ENCODE measurements at places on chromosomes 2 and 18. TPM values are rescaled to one million over a fixed set of nuclear protein-coding genes. Genes with fewer than 3 reads are reported as not detected.
A peak's percentile ranks its signal among the peaks of the same experiment; 100 is the strongest.

DNA sequence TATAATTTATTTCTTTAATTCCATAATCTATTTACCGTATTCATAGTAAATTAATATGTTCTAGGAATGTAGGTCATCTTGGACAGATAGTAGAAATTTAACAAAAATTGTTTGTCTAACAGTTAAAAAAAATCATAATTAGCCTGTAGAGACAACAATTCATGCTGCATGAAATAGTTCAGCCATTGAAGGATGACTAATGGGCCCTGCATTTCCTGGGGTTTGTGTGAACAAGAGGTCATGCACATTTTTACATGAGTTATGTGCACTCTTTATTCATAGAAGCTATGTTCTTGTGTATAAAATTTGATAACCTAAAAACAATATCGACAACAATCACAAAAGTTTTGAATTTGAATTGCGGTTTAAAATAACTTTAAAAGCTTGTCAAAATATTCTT is 1663.6 kb downstream of the SUCLG1 start:
- DNase-seq, result no peak

DNA sequence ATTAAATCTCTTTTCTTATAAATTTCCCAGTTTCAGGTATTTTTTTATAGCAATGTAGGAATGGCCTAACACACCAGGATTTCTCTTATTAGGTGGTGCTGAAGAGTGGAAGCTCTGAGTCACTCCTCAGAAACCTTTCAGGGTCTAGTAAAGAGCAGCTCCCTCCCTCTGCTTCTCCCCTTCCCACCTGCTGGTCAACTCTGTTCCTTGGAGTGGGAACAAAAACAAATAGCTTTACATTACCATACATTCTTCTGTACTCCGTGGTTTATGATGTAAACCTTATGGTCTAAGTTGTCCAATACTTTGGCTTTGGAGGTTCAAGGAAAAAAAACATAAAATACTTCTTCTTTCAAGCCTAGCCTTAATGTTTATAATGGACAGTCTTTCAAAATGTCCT is 2.7 kb upstream of the IL1R1 start:
- no peak for DNase-seq

DNA sequence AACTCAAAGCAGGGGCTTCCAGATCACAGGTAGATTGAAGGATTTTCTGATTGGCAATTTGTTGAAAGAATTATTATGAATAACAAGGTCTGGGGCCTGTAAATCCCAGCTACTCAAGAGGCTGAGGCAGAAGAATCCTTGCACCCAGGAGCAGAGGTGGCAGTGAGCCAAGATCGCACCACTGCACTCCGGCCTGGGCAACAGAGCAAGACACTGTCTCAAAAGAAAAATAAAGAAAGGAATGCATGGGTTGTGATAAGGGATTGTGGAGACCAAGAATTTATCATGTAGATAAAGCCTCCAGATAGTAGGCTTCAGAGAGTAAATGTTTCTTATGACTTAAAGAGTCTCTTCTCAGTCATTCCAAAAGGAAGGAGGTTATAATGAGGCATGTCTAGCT is 35.8 kb upstream of the DYNAP start:
- no peak for DNase-seq

- no peak for DNase-seq
Measured at GRCh38 chr2:150124739-150125138, 362.7 kb downstream of the RND3 start.

GRCh38 chr2:172972005-172972619 is 103.5 kb upstream of the MAP3K20 start:
- no peak for DNase-seq

DNA sequence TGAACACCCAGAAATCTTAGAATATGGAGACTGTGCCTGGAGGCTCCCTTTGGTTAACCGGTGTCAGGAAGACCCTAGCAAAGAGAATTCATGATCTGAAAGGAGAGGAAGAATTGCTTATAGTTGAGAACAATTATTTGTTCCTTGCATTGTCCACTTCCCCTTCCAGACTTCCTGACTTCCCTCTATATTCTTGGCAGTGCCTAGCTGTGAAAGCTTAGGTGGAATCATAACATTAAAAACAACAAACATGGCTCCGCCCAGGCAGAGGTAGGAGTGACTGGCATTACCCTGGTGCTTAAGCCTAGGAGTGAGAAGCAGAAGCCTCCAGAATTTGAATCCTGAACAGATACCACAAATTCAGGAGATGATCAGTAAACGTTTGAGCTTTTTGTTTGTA is 1.9 kb downstream of the TTL start:
- DNase-seq, result no peak

DNA sequence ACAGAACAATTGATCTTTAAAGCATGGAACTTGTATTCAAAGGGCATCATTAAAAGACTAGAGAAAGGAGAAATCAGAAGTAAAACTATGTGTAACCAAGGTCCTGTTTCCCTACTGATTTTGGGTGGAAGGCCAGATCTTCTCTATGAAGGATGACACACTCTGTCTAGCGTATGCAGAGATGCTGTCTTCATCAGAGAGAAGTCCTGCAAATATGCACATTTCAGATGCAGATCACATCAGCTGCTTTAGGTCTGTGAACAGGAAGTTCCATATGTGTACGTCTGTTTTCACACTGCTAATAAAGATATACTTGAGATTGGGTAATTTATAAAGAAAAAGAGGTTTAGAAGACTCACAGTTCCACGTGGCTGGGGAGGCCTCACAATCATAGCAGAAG is 857.3 kb downstream of the CNTNAP5 start:
- no peak for DNase-seq

GRCh38 chr2:150234787-150235446 is 252.6 kb downstream of the RND3 start:
- DNase-seq, result peak; percentile 91

GRCh38 chr2:234885118-234885517 is 66.7 kb upstream of the SH3BP4 start:
- no peak for DNase-seq

Gene ELAC1
- 3.5 TPM for total RNA-seq

Gene EMILIN2
- total RNA-seq, result 37.6 TPM

Gene TNFRSF11A
- 3.0 TPM for total RNA-seq

Gene CCNT2
- total RNA-seq, result 55.0 TPM

DNA sequence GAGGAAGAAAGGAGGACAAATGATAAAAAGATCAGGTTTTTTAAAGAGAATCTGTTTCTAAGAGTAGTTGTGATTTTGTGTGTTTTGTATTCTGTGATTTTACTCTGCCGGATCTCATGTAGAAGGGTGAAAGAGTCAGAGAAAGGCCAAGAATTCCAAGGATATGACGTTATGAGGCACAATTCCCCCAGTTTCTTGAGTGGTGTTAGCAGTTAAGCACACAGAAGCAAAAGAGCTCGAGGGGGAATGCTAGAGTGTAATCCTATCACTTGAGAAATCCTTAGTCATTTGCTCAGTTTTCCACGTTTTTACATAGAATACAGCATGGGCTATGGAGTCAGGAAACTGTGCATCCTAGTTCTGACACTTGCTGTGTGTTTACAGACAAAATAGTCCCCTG is 34.8 kb downstream of the METTL4 start:
- DNase-seq, result peak; percentile 27

- no peak for DNase-seq
Measured at GRCh38 chr2:215619022-215619958, 183.4 kb upstream of the FN1 start.

DNA sequence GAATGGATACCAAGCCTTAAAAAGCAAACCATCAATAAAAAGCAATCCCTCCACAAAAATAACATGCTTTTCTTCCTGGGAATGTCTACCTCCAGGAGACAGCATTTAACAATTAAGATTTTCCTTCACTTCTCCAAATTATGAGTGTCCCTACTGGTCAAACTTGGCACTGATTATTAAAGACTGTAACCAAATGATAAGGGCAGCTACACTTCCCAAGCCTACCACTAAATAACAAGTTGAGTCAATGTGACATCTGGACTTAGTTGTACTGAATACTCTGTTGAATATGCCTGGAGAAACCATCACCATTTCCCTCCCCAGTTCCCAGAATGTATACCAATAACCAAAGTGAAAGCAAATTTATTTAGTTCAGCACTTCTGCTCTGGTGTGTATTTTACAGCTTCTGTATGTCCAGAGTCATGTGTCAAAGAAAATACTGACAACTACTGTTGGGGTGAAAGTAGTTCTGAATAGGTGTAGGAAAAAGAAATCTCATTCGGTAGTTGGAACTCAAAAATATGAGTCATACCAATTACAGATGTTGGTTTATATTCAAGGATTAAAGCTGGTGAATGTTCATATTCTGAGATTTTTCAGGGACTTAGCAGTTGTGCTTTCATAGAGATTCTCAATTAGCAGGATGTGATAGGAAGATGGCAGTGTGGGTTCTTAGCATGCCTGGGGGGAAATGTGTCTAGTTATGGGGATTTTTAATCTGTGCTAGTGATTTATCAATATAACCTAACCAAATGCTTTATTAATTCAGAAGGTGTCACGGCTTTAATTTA is 1291.6 kb upstream of the GYPC start:
- no peak for DNase-seq

- no peak for DNase-seq
Measured at GRCh38 chr2:104787298-104788065, 66.4 kb upstream of the POU3F3 start.

DNA sequence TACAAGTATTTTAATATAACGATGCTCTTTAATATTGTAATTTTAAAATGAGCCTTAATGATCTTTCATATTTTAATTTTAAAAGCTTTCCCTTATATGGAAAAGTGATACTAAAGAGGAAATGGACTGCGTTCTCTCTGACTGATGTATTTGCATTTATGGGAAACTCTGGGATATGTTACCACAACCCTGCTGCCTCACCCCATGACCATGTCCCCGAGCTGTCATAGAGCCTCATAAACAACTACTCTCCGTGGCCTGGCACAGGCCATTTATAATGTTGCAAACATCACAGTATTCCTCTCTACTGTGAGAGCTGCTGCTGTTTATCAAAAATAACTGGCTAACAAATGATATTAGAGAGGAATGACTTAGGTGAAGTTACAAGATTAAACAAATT is 75.8 kb upstream of the SEC11C start:
- DNase-seq, result no peak

DNA sequence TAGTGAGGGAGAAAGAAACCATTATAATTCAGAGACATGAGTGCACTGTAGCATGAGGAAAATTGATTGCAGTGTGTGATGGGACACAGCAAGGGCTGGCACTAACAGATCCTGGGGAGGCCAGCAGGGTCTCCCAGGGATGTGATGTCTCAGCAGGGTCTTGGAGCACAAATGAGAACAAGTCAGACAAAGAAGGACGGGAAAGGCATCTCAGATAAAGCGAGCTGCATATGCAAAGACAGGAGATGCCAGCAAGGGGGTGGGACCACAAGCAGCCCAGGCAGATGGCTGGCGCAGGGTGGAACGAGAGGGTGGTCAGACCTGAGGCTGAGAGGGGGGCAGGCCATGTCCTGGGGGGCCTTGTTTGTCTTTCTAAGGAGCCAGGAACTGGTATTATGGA is 102.6 kb upstream of the DLX2 start:
- no peak for DNase-seq

DNA sequence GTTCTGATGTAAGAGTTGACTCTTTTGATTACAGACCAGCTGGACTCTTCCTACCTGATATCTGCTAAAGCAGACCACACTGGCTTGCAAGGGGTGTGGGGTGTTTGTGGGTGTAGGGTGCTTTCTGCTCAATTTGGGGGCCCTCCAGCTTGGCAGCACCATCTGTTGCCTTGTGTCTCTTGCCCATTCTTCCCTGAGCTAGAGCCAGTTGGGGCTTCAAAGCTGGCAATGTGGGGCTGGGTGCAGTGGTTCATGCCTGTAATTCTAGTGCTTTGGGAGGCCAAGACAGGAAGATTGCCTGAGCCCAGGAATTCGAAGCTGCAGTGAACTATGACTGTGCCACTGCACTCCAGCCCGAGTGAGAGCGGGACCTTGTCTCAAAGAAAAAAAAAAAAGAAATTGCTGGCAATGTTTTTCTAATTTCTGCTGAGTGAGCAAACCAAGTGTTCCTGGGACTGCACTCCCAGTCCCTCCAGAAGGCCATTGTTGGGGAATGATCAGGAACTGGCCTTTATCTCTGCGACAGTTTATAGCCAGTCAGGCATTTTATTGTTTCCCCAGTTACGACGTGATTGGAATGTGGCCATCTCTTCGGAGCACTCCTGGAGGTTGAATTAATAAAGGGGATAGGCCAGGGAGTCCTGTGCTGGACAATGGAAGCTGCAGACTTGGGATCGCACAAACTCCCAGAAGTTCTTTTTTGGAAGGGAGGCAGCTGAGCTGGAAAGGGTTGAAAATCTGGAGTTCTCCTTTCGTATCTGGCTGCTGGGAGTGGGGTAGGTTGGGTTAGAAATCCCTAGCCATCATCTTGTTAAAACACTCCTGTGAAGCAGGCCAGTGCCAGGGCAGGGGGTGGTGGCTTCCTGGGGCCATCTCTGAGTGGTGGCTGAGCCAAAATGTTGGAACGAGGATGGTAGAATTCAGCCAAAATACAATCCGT is 57.2 kb downstream of the LIPG start:
- peak; percentile 25 for DNase-seq

- no peak for DNase-seq
Measured at GRCh38 chr2:237424544-237424943, 10.6 kb upstream of the COL6A3 start.

Gene MALT1
- 26.1 TPM for total RNA-seq

Gene CYS1
- total RNA-seq, result 1.3 TPM

GRCh38 chr2:108877506-108877905 is 90.9 kb downstream of the CCDC138 start:
- DNase-seq, result no peak

- DNase-seq, result no peak
Measured at GRCh38 chr2:84959095-84959565, 11.8 kb upstream of the KCMF1 start.

- DNase-seq, result no peak
Measured at GRCh38 chr2:171512683-171513195, 9.5 kb upstream of the CYBRD1 start.

- DNase-seq, result peak; percentile 93
Measured at GRCh38 chr18:567122-567521, 13.1 kb upstream of the CETN1 start.

Gene ACADL
- total RNA-seq, result 3.6 TPM

DNA sequence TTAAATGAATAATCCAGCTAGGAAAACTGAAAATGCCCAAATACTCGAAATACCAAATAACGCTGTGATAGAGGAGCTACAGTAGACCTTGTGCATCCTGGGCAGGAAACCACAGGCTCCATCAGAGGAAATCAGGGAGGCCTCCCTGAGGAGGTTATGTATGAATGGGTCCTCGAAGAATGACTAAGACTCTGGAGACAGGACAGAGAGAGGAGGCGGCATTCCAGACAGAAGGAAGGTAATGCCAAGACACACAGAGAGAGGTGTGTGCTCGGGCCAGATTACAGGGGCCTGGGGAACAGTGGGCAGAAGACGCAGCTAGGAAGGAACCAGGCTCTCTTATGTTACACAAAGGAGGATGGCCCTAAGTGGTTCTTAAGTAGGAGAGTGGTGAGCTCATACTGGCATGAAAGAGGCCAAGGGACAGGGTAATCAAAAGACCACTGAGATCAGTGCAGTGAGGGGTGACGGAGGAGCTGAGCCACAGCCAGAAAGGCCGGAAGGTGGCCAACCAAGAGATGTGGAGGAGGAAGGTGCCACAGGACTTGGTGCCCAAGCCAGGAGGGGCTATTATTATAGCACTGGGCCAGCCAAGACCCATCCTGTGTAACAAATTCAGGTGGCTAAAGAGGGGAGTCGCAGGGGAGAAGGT is 9.9 kb downstream of the ST3GAL5 start:
- no peak for DNase-seq

GRCh38 chr2:43950383-43951008 is 45.3 kb downstream of the LRPPRC start:
- DNase-seq, result no peak

Gene OTOS
- not detected for total RNA-seq

Gene CCL20
- total RNA-seq, result 33.2 TPM

- no peak for DNase-seq
Measured at GRCh38 chr18:36536426-36536825, 238.9 kb downstream of the FHOD3 start.

GRCh38 chr2:196113061-196113974 is 44.7 kb upstream of the DNAH7 start:
- no peak for DNase-seq
